ENCODE measurements at places on chromosomes 1 and 21. TPM values are rescaled to one million over a fixed set of nuclear protein-coding genes. Genes with fewer than 3 reads are reported as not detected.

- peaks cover 7% of the 10 kb centered on the region for H3K36me3 ChIP-seq
- peaks cover 4% of the 10 kb centered on the region for H3K4me1 ChIP-seq
- DNase-seq: no peak
- no peak overlapping the region for H3K27ac ChIP-seq
- no peak overlapping the region for H3K4me3 ChIP-seq
Observed at GRCh38 chr1:39488793-39489566, 2.5 kb upstream of the BMP8A start.

- H3K27ac ChIP-seq: no peak overlapping the region
- DNase-seq: no peak
- peaks cover 5% of the 10 kb centered on the region for H3K27me3 ChIP-seq
- H3K36me3 ChIP-seq: no peaks in the 10 kb centered on the region
- no peak overlapping the region for H3K4me3 ChIP-seq
Observed at GRCh38 chr1:181759481-181759880, 276.2 kb downstream of the CACNA1E start.

GRCh38 chr1:212269306-212269705, 15.9 kb upstream of the PPP2R5A start:
- no peak overlapping the region for H3K4me3 ChIP-seq
- no peaks in the 10 kb centered on the region for H3K4me1 ChIP-seq
- peaks cover 2% of the 10 kb centered on the region for H3K27me3 ChIP-seq

DNA sequence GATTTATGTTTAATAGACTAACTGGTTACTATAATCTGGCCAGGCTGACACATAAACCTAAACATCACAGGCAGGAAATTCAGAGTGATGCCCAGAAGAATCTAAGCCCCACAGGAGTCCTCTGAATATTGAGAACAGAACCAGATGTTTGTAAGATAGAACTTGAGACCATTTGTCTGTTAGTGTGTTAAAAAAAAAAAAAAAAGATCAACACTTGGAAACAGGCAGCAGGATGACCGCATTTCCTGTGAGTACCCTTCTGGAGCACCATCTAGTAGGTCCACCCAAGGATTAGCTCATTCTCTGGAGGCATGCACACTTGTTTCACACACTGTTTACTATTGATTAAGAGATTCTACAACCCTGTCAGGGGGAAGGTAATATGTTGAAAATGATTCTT, 111.4 kb upstream of the VANGL1 start:
- no peaks in the 10 kb centered on the region for H3K36me3 ChIP-seq
- no peaks in the 10 kb centered on the region for H3K27me3 ChIP-seq
- H3K4me3 ChIP-seq: no peak overlapping the region
- no peak for DNase-seq
- no peaks in the 10 kb centered on the region for H3K4me1 ChIP-seq

DNA sequence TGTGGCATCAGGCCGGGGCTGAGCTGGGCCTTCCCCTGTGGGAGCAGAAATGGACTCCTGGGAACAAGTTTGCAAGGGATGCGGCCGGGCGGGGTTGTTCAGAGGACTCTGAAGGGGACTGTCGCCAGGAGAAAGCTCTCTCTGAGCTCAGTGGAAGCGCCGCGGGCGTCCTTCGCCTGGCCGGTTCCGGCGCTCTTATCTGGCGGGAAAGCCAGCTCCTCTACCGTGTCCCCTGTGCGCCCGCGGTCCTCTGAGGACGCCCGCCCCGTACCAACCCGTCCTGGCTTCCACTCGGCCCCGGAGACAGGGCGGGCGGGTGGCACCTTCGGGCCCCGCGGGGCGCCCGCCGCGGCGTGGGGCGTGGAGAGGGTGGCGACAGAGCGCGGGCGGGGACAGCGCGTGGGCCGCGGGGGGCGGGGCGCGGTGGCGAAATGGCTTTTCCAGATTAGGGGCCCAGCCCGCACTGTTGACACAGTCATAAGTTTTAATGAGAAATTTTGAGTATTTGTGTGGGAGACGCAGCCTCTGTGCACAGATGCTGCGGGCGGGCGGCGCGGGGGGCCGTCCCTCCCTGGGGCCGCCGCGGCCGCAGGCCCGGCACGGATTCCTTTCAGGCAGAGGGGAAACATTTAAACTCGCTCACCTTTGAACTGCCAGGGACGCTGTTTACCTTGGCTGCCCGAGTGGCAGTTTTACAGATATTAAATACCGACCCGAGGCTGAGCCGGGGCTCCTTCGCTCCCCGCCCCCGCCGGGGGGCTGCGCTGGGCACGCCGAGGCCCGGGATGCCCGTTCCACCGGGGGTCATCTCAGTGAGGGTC, 70.2 kb downstream of the FOXD2 start:
- H3K36me3 ChIP-seq: no peaks in the 10 kb centered on the region
- peak overlapping the region; percentile 44 for H3K4me3 ChIP-seq
- H3K27ac ChIP-seq: no peak overlapping the region
- peak; percentile 63 for DNase-seq
- peaks cover 74% of the 10 kb centered on the region for H3K27me3 ChIP-seq
- H3K4me1 ChIP-seq: peaks cover 8% of the 10 kb centered on the region

- no peak overlapping the region for H3K4me3 ChIP-seq
- peaks cover 32% of the 10 kb centered on the region for H3K36me3 ChIP-seq
- H3K27me3 ChIP-seq: no peaks in the 10 kb centered on the region
- H3K27ac ChIP-seq: no peak overlapping the region
- H3K4me1 ChIP-seq: no peaks in the 10 kb centered on the region
Observed at GRCh38 chr1:12562955-12563576, 54.9 kb downstream of the DHRS3 start.

GRCh38 chr1:90144820-90145219, 149.9 kb downstream of the ZNF326 start:
- H3K27me3 ChIP-seq: peaks cover 7% of the 10 kb centered on the region
- no peak overlapping the region for H3K27ac ChIP-seq
- no peaks in the 10 kb centered on the region for H3K36me3 ChIP-seq
- H3K4me3 ChIP-seq: no peak overlapping the region
- DNase-seq: no peak

DNA sequence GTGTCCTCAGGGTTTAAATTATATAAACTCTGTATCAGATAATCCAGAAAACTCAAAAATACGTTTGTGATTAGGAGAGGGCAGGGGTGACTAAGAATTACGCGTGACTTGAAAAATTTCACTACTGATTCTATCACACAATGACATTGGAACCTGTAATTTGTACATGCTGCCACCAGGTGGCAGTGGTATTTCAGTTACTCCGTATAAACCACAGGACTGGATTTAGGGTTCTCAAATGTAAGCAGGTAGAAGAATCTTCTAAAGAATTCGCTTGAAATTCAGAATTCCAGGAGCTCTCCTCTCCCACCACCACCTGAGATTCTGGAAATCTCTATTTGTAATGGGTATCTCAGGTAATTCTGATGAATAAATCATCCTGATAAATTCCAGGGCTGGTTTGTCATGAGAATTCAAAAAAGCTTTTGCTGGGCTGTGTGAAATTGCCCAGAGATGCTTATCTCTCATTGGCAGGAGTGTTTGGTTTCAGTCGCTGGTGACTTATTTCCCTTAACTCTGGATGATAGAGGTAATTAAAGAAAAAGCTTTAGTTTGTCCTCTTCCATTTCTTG, 1.7 kb upstream of the KRTAP7-1 start:
- H3K27me3 ChIP-seq: peaks cover 7% of the 10 kb centered on the region
- no peak overlapping the region for H3K27ac ChIP-seq
- peak; percentile 67 for DNase-seq
- no peaks in the 10 kb centered on the region for H3K4me1 ChIP-seq

DNA sequence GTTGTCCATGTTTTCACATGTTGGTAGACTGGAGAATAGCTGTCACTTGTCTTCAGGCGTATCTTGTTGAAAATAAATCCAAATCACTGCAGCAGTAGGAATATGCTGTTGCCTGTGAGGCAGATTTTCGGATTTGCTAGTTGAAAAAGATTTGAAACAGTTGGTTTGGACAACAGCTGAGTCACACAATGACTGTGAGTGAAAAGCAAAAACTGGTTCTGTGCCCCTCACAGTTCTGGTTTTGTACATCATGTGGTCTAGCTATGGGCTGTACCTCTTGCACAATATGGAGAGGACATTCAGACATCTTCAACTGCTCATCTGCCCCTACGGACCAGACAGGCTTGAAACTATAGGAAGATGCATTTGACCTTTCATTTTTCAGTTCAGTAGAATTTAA, 1.8 kb downstream of the ARF1 start:
- no peak for DNase-seq
- H3K27me3 ChIP-seq: no peaks in the 10 kb centered on the region
- H3K36me3 ChIP-seq: peaks cover 56% of the 10 kb centered on the region
- H3K4me3 ChIP-seq: peak overlapping the region; percentile 92

Gene KRTAP24-1
- total RNA-seq: not detected

Gene KLHDC8A
- total RNA-seq: not detected

Gene TAS1R1
- total RNA-seq: not detected

Gene ARPC5
- 165 TPM for total RNA-seq

Gene CACNA1S
- total RNA-seq: not detected

Gene TARDBP
- total RNA-seq: 180 TPM
